ENCODE measurements at places on chromosomes 7 and 10.

GRCh38 chr7:167090-167855 is 25.1 kb upstream of the FAM20C start:
- DNase-seq, result peak; percentile 53

GRCh38 chr10:29543715-29544114 is 91.1 kb downstream of the SVIL start:
- DNase-seq, result no peak

DNA sequence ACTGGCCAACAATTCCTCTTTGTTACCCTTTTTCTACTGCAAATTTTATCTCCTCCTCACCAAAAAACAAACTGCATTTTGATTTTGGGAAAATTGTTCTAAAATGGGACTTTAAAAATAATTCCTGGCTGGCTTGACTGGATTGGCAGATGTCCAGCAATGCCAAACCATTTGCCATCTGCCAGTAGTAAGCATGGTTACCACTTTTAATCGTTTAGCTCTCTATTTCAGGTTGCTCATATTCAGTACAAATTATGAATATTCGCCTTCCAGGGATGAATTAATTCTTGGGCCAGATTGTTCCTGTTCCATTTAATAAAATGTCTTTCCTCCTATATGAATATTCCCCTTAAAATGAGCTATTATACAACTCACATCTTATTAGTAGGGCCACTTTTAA is 35.7 kb downstream of the SMNDC1 start:
- DNase-seq, result no peak

DNA sequence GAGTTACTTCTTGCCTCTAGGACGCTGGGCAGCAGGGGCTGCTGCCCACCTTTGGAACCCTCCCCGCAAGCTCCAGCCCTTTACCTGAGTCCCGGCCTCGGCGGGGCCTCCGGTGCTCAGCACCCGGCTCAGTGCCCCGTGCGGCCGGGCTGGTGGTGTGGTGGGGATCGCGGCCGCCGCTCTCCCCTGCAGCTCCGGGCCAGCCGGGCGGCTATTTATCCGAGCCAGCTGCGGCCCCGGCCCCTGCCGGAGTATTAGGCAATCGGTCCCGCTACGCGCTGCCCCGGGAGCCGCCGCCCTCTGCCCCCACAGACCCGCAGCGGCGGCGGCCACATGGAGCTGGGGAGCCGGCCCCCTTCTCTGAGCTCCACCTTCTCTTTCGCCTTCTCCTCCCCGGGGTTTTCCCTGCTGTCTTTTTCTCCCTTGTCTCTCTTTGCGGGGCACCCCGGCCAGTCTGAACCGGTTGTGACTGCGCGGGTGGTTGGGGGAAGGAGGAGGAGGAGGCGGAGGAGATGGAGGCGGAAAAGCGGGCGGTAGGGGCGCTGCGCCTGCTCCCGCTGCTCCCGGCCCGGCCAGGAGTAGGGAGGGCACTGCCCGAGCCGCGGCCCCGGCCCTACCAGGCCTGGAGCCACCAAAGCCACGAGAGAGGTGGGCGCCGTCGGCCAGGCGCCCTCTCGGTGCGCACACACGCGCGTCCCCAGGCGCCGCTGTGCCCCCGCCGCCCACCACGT is at the start of gene SLC16A9:
Gene SLC16A9 (minus strand): TSS at position 456 of the 731 bp plus-strand sequence. CDS start 25,559 bp downstream, outside the sequence.
- DNase-seq, result no peak

- DNase-seq, result no peak
These were observed 7.1 kb downstream of the CPA5 start for GRCh38 chr7:130351791-130352090.

DNA sequence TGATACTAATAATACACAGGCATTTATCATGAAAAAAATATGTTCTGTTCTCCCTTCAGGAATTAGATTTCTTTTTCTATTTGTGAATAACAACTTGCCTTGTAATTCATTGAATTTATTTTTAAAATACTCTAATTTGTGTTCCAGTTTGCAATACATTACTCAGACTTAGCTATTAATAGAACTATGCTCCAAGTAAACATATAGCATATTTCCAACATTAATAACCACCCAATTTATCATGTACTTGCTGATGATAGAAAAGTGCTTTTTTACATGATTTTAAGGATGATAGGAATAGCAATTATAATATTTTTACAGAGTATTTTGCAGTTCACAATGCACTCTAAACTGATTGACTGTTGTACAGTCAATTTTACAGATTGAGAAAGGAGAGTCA is 338.8 kb upstream of the SEMA3D start:
- DNase-seq, result no peak

GRCh38 chr7:159130199-159130775 is 14.4 kb downstream of the VIPR2 start:
- no peak for DNase-seq

DNA sequence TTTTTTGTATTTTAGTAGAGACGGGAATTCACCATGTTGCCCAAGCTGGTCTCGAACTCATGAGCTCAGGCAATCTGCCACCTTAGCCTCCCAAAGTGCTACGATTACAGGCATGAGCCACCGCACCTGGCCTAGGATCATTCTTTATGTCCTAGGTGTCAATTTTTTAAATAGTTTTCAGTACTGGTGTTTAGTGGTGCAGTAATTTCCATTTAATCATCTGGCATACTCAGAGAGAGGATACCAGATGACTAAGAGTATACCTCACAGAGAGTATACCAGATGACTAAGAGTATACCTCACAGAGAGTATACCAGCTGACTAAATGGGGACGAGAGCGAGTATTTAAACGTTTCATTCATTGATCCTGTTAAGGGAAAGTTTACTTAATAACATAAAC is 37.3 kb upstream of the TMEM248 start:
- no peak for DNase-seq

DNA sequence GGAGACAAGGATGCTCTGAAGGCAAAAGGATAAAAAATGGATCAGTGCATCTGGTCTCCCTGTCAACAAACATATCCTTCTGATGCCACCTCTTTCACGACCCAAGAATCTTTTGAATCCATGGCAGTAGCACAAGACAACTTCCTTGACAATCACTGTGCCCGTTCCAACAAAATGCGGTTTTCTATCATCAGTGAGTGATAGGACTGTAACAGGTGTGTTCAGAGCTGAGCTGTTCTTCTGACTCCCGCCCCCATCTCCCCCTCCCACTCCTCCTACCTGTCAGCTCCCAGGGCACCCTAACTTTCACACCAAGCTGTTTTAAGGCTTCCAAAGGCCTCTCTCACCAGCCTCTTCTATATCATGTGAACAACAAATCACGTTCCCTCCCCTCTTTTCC is 74.8 kb downstream of the PARD3 start:
- DNase-seq, result no peak

DNA sequence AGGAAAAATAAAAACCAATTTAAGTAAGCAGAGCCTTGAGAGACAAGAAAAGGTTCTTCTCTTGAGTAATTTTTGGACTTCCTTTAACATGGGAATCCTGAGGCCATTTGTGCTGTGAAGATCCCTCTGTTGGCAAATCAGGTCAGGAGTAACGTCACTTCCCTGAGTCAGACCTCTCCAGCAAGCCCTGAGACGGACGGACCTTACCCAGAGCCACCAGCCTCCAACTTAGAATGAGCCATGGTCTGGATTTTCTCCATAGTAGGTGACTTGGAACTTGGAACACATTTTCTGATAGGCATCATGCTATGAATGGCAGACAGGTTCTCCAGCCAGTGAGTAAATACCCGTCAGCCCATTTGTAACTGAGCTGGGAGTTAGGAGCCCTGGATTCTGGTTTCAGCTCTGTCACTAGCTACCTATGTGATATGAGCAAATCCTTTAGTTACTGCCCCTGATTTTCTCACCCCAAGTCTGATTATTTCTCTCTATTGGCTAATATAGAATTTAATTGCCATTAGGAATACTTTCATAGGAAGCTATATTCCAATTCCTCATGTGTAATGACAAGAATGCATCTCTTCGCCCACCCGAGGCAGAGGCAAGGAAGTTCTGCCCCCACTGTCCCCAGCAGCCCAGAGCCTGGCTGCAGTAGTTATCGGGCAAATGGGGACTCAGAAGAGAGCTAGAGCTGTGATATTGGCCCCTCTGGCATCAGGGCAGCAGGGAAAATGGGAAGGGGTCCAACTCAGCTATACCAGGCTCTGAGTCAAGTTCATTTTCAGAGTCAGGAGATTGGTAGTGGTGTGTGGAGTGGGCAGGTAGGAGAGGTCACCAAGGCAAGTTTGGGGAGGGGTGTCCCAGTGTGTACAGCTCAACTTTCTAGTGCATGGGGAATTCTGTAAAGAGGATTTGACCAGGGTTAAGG is 153.7 kb upstream of the AGK start:
- DNase-seq, result no peak

DNA sequence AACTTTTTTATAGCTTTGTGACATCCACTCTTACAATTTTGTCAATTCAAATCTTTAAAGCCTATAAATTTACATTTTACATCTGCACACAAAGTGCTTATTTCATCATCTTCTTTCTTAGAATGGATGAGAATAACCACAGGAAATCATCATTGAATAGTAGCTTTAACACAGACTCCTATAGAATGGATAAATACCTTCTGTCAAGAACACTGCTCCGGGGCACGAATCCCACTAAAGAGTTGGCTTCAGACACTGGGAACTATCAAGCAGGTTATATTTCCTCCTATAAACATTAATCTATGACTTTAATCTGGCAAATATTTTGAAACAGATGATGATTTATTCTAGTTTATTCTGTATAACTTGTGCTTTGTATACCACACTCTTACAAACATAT is 269.7 kb upstream of the TPK1 start:
- DNase-seq, result no peak

- no peak for DNase-seq
These were observed 30.6 kb upstream of the FIGNL1 start for GRCh38 chr7:50480797-50481196.

DNA sequence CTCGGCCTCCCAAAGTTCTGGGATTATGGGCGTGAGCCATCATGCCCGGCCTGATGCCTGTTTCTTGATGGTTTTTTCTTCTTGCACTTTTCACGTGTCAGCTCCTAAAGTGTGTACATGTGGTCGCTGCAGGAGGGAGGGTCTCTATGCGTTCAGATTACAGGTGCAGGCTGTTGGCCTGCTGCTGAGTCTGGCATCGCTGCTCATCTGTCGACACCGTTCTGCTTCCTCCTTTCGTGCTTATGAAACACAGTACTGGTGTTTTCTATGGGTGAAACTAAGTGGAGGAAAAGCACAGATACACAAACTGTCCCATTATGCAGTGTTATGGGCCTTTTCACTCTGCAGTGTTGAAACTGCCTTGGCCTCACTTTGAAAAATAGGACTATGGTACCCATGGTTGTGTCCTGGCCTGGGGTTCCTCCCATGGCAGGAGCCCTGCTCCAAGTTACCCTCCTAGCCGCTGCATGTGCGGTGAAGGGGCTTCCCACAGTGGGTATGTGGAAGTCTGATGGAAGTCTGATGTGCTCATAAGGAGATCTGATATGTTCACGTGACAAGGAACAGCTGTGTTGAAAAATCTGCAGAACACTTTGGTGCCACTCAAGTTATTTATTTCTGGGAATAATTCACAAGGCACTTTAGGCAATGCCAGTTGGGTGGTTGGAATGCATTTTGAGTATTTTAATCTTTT is 23.5 kb downstream of the OGDH start:
- DNase-seq, result peak; percentile 53

DNA sequence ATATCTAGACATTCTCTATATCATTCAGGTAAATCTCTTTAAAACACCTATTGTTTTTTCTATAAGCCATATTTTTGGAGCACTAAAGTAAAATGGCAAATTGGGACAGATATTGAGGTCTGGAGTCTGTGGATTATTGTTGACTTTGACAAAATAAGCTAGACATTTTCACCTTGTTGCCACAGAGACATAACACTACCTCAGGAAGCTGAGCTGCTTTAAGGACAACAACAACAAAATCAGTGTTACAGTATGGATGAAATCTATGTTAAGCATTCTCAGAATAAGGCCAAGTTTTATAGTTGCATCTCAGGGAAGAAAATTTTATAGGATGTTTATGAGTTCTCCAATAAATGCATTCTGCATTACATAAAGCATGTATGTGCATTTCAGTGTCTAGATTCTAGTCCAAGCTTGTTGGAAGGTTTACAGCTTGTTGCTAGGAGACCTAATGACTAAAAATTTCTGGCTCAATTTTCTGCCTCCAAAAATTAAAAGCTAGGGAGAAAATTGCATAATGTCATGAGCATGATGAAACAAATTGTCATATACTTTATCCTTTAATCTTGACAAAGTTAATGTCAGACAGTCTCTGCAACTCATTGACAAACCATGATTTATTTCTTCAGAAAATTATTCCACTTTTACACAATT is 18.3 kb downstream of the LIPM start:
- DNase-seq, result no peak

GRCh38 chr7:12490107-12490688 is 80.3 kb upstream of the SCIN start:
- DNase-seq, result peak; percentile 5

DNA sequence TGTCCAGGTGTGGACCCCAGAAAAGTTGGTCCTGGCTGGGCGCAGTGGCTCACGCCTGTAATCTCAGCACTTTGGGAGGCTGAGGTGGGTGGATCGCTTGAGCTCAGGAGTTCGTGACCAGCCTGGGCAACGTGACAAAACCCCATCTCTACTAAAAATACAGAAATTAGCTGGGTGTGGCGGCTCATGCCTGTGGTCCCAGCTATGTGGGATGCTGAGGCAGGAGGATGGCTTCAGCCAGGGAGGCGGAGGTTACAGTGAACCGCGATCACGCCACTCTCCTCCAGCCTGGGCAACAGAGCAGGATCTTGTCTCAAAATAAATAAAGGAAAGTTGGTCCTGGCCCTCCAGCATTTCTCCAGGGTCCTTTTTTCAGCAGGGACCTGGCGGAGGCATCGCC is 1.4 kb downstream of the NUDT1 start:
- no peak for DNase-seq

DNA sequence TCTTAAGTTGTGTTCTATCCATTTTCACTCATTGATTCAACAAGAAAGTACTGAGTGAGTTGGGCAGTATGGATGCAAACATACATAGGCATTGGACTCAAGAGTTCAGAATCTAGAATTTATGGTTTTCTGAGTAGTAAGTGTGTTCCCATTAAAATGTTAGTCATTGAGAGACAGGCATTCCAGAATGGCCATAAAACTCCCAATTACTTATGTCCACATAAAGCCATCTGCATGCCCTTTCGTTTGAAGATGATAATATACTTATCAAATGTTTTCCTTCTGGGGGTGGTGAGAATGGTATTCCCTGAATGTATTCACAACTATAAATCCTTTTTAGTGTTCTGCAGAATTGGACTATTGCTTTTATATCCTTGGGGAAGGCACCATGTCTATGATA is 131.6 kb downstream of the CD36 start:
- no peak for DNase-seq

DNA sequence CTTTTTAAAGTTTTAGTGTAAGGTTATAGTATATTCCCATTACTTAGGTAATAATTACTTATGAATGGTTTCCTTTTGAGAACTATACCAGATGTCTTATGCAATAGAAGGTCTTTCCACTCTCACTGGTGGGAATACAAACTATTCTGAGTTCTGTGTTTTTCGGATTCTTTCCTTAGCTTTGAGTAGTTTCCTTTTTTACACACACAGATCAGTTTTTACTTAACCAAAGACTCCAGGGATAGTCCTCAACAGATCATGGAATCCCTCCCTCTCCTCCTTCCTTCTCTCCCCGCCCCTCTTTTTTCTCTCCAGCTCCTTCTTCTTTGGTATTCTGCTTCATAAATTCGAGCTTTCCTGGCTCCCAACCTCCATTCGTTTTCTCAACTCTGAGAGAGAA is 13.3 kb downstream of the COPG2 start:
- DNase-seq, result no peak

GRCh38 chr7:102251531-102252365 is 34.9 kb upstream of the SH2B2 start:
- no peak for DNase-seq

Measured in inflammatory macrophage treated with lipopolysaccharide for 1 hour (primary cell).